HCT116 (cell line): ENCODE measurements at places on chromosomes 5 and 9.
A peak's percentile ranks its signal among the peaks of the same experiment; 100 is the strongest.

- DNase-seq: no peak
These were observed 74.8 kb downstream of the NLN start for GRCh38 chr5:65796751-65797316.

GRCh38 chr5:74482990-74483389 lies 157.5 kb downstream of the ENC1 start:
- no peak for DNase-seq

- no peak for DNase-seq
These were observed 106.5 kb upstream of the MSX2 start for GRCh38 chr5:174617910-174618309.

DNA sequence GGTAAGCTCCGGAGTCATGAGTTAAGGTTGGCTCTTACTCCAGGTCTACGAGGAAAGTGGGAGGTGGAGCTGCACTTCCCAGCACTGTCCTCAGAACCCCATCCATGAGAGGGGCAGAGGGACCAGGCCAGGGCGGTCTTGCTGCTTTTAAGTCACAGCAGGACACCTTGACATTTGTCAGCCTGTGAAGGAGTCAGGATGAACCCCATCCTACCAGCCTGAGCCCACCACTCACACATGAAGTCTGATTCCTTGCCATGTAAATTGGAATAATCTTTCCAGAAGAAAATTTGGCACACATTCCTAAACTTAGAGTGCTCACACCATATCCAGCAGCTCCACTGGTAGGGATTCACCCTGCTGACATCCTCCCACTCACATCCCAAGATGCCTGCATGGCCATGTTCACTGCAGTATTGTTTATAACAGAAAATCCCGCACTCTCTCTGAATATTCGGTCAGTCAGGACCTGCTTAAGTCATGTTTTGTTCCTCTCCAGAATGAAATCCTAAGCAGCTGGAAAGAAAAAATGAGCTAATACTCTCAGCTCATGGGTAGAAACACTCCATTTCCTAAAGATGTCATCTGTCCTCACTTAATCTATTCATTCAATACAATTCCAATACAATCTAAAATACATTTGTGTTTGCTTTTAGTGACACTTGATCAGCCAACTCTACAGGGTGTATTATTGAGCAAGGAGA lies 79.3 kb upstream of the COL5A1 start:
- DNase-seq: no peak

- no peak for DNase-seq
These were observed 64.2 kb downstream of the DUSP1 start for GRCh38 chr5:172706796-172707195.

DNA sequence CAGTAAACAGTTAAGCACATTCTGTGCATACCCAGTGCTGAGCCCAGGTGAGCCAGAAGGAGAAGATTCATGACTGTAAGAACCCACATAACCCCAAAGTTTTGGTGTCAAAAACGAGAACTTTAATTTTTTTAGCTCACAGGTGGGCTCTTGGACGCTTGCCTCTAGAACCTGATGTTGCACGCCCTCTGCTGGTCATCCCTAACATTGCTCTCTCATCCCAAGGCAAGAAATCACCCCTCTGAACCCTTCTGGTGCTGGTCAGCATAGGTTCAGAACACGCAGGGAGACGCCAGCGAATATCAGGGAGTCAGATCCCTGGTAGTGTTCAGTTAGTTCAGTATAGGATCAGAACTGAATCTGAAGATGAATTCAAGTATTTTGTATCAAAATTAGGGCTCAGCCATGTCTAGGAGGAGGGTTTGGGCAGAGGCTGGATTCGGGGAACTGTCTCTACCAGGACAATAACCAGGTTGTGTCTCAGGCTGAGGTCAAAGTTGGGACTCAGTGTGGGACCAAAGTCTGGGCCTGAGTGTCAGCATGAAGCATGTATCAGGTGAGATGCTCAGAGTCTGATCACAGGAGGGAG lies 4.1 kb upstream of the DNAJB5 start:
- DNase-seq: peak; percentile 59

- no peak for DNase-seq
These were observed 14.3 kb downstream of the AFF4 start for GRCh38 chr5:132949136-132949535.

DNA sequence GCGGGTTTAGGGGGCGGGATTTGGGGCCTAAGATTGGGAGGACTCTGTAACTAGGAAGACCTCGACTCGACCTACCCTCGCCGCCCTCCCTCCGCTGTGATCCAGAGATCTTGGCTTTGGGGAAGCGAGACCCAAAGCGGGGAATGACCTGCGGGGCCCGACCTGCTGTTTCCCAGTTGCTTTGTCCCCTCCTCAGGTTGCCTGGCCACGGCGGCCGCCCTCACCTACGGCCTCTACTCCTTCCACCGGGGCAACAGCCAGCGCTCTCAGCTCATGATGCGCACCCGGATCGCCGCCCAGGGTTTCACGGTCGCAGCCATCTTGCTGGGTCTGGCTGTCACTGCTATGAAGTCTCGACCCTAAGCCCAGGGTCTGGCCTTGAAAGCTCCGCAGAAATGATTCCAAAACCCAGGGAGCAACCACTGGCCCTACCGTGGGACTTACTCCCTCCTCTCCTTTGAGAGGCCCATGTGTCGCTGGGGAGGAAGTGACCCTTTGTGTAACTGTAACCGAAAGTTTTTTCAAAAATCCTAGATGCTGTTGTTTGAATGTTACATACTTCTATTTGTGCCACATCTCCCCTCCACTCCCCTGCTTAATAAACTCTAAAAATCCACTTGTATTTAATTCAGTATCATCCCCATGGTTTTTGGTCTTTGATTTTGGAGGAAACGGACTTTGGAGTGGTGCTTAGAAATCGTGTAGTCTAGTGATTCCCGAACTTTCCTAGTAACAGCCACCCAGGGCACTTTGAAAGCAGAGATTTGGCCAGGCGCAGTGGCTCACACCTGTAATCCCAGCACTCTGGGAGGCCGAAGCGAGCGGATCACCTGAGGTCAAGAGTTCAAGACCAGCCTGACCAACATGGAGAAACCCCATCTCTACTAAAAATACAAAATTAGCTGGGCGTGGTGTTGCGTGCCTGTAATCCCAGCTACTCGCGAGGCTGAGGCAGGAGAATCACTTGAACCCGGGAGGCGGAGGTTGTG lies 878 bp downstream of the HIGD2A start:
- no peak for DNase-seq

- no peak for DNase-seq
These were observed 143.9 kb downstream of the SNCAIP start for GRCh38 chr5:122455939-122456338.

GRCh38 chr5:143972068-143972467 lies 160.1 kb downstream of the HMHB1 start:
- no peak for DNase-seq

GRCh38 chr5:50725800-50726474 lies 59.5 kb downstream of the PARP8 start:
- no peak for DNase-seq

GRCh38 chr5:166909926-166910325 lies 1381.5 kb upstream of the WWC1 start:
- DNase-seq: no peak

- no peak for DNase-seq
These were observed 9.3 kb upstream of the OTULIN start for GRCh38 chr5:14655146-14655741.

- no peak for DNase-seq
These were observed 65.5 kb downstream of the HSPA4 start for GRCh38 chr5:133117166-133117911.

- no peak for DNase-seq
These were observed 223.0 kb upstream of the MPDZ start for GRCh38 chr9:13502484-13502883.

- peak; percentile 66 for DNase-seq
These were observed 78.5 kb upstream of the TBC1D2 start for GRCh38 chr9:98333703-98334582.

GRCh38 chr5:56532466-56532865 lies 282.9 kb upstream of the MAP3K1 start:
- no peak for DNase-seq

GRCh38 chr9:21777701-21778100 lies 24.7 kb upstream of the MTAP start:
- DNase-seq: peak; percentile 73

GRCh38 chr5:154813736-154814135 lies 36.7 kb downstream of the FAXDC2 start:
- DNase-seq: no peak

DNA sequence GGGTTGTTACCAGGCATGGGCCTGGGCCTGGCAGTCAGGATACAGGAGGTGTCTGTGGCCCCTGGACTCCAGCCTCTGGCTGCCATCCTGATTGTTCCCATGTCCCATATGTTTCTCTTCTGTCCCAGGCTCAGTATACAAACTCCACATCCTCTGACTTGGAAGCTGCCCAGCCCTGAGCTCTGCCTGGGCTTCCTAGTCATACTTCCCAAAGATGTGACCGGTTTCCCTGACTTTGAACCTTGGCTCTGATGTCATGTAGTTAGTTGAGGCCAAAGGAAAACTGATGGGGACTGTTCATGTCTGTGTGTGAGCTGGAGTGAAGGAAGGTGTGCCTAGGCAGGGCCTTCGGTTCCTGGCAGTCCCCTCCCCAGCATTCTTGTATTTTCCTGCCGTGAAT lies 50.4 kb downstream of the CYSTM1 start:
- no peak for DNase-seq

GRCh38 chr5:166994226-166994625 lies 1297.2 kb upstream of the WWC1 start:
- DNase-seq: no peak

DNA sequence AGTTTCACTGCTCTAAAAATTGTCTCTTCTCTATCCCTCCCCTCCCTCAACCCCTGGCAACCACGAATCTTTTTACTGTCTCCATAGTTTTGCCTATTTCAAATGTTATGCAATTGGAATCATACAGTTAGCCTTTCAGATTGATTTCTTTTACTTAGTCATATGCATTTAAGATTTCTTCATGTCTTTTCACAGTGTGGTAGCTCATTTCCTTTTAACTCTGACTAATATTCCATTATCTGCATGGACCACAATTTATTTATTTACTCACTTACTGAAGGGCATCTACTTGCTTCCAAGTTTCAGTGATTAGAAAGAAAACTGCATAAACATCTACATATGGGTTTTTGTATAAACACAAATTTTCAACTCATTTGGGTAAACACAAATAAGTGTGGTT lies 372.3 kb downstream of the CDH18 start:
- no peak for DNase-seq

GRCh38 chr5:168366116-168366515 lies 74.7 kb downstream of the WWC1 start:
- no peak for DNase-seq

DNA sequence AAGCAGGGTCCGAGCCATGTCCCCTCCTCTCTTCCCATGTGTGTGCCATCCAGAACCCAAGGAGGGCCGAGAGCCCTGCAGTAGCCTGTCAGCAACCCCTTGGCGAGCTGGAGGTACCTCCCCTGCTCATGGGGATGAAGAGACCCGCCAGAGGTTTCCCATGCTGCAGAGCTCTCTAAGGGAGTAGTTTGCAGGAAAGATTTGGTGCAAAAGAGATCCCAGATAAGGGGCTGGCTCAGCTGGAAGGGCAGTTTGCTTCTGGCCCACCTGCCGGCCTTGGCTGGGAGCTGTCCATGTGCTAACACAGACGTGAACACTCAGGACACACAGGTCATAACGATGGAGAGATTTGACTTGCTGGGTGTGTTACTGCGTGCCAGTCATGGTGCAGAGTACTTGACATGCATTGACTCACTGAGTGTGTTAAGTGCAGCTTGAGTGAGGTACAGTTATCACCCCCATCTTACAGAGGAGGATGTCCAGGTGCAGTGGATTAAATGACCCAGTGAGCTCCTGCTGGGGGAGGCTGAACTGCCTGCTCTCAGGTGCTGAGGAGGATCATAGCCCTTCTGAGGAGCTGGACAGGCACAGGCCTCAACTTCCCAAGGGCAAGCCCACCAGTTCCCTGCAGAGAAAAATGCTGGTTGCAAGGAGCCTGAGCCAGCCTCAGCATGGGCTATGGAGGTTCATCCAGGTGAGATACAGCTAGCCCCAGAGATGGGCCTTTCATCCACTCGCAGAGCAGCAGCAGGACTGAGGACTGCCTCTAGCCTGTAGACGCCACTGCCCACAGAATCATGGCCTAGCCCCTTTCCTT lies 6.3 kb upstream of the SLC25A48 start:
- no peak for DNase-seq

GRCh38 chr5:89292487-89292886 lies 409.5 kb upstream of the MEF2C start:
- DNase-seq: no peak

DNA sequence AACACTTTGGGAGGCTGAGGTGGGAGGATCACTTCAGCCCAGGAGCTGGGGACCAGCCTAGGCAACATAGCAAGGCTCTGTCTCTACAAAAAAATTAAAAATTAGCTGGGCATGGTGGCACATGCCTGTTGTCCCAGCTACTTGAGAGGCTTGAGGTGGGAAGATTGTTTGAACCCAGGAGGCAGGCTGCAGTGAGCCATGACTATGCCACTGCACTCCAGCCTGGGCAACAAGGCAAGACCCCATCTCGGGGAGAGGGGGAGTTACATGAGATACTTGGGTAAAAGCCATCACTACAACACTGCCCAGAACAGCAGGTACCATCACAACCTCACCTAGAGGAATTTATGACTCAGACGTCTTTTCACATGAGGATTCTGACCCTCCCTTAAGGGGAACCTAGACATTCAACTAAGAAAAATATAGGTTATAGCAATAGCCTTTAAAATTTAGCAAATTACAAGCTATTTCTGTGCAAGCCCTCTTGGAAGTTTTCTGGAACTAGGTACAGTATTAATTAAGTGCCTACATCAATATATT lies 143.5 kb downstream of the NFIB start:
- no peak for DNase-seq

GRCh38 chr9:18632632-18633403 lies 158.9 kb downstream of the ADAMTSL1 start:
- no peak for DNase-seq

DNA sequence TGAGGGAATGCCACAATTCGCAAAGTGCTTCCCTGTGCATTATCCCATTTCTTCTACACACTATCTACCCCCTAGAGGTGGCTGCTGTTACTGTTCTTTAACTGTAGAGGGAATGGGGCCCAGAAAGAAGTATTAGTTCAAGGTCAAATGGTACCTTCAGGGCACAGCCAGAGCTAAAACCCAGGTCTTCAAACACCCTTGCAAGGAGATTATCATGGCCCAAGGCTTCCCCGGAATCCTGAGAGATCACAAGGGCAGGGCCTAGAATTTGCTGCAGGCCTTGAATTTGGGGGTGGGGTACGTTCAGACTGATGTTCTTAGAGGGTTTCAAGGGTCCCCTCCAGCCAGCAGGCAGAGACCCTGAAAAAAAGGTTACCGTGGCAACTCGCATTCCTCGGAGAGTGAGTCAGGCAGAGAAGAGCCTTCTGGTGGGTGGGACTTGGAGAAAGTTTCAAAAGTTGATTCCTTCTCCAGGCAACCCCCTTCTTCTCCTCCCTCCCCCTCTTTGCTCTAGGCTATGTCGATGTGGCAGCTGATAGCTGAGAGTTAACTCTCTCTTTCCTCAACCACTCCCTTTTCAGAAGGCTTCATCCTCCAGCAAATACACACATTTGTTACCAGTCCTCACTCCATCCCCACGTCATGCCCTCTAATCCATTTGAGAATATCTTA lies 1.9 kb downstream of the SPARC start:
- DNase-seq: no peak

- DNase-seq: no peak
These were observed 9.1 kb upstream of the ERMP1 start for GRCh38 chr9:5841771-5842573.
